ENCODE measurements at places on chromosomes 6 and 20.

DNA sequence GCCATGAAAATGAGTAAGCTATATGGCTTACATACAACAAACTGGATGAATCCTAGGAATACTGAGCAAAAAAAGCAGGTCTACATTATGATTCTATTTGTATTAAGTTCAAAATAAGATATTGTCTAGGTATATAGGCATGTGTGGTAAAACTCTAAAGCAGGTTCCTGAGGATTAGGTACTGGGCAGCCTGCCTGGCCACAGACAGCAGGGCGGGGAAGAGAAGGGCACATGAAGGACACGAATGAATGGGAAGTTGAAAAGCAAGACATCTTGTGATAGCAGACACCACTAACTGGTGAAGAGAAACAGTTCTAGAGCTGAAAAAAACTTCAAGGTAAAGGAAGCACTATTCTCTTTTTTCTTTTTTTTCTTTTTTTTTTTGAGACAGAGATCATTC lies 72.6 kb upstream of the SLC4A11 start:
- DNase-seq: no peak

- DNase-seq: no peak
Observed at GRCh38 chr20:289693-290083, 862 bp downstream of the C20orf96 start.

GRCh38 chr20:51446230-51446629 lies 96.3 kb downstream of the NFATC2 start:
- no peak for DNase-seq

DNA sequence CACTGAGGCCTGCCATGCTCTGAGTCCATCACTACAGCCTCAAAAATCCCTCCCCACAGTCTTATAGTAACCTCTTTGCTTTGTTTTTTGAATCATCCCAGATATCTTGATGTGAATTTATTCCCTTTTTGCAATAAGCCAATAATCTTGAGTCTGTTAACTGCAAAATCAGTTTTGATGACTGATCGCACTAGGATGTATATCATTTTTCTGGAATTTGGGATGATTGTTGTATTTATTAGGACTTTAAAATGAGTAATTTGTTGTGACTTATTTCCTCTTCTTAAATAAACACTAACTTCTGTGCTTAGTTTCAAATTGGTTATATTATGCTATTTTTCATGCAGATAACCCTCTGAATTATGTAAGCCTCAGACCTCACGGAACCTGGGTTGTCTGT lies 5.6 kb downstream of the CST4 start:
- DNase-seq: no peak

- DNase-seq: peak; percentile 55
Observed at GRCh38 chr20:49888212-49889000, 26.9 kb downstream of the SPATA2 start.
